ENCODE measurements at places on chromosomes 13 and 19.

GRCh38 chr19:39828015-39828653 is 5.8 kb downstream of the DYRK1B start:
- no peak for DNase-seq

DNA sequence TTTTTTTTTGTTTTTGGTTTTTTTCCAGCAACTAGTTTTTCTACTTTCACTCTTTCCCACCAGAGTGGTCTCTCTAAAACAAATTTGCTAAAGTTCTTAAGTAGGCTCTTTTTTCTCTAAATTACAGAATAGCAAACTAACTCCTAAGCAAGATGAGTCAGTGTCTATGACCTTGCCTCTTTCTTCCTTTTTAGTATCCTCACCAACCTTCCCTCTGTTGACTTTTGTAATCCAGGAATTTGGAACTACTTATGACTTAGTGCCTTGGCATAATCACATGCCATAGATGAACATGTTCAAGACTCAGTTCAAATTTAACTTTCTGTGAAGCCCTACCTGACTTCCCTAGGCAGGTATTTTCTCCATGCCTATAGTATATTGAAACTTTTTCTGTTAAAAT is 32.3 kb upstream of the AKAP11 start:
- DNase-seq = no peak

GRCh38 chr19:45118106-45118505 is 25.1 kb downstream of the PPP1R37 start:
- no peak for DNase-seq

- no peak for DNase-seq
Observed at GRCh38 chr13:99500839-99501183, 461 bp upstream of the TM9SF2 start.

DNA sequence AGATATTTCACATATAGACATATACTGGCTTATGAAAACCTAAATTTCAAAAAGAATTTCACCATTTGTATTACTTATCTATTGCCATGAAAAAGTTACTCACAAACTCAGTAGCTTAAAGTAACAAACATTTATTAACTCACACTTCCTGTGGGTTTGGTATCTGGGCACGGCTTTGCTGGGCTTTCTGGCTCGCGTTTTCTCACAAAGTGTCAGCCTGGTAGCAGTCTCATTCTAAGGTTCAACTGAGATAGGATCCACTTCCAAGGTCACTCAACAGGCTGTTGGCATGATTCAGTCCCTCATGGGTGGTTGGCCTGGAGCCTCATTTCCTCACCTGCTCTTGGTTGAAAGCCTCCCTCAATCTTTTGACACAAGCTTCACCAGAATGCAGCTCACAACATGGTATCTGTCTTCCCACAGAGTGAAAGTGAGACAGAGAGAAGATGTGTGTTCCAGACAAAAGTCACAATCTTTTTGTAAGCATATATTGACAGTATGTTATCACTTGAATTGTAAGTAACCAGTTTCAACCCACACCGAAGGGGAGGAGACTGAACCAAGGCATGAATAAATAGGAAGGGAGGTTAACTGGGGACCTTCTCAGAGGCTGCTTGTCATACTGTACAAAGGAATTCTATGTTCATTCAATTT is 1065.8 kb upstream of the SPRY2 start:
- no peak for DNase-seq

DNA sequence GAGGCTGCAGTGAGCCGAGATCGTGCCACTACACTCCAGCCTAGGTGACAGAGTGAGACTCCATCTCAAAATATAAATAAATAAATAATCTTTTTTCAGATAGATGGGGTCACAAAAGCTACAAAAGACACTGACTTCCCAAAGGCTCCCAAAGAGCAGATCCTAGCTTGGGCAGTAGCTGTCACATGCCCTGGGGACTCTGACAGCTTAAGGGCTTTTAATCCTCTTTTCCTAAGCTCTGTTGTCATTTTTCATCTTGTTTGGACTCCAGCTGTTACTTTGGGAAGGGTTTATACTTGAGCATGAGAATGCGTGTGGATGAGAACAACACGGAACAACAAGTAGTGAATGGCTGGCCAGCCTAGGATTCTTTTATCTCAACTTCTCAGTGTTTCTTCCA is 231.7 kb downstream of the MZT1 start:
- DNase-seq = no peak

- DNase-seq = no peak
Observed at GRCh38 chr19:10742476-10742875, 24.6 kb downstream of the DNM2 start.

DNA sequence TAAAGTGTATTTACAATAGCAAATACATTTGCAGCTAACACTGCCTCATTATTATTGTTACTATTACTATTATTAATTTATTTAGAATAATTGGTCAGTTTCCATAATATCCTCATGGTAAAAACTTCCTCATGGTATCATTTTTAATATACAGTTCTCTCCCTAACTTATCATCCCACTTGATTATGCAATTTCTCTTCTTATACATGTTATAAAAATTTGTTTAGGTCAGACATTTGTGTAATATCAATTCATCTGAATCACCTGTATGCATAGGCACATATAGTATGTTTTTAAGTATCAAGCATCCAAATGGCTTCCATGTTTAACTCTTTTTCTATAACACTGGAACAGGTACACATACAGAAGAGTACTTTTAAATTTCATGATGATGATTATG is 210.8 kb upstream of the STARD13 start:
- DNase-seq = no peak

DNA sequence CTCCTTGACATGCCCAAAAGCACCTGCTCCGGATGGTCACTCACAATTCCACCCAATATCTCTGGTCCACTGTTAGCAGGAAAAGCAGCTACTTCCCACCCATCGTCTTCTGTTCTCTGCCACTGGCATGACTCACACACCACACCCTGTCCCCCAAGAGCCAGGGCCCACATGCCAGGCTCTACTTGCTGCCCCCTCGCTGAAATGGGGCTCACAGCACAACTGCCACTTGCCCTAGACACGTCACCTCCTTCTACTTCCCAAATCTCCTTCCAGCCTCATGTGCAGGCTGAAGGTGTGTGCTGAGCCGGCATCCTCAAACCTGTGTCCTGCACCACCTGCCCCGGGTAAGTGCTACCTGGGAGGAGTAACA is 65.0 kb downstream of the TBC1D4 start:
- DNase-seq = no peak

- DNase-seq = no peak
Observed at GRCh38 chr13:83197316-83197715, 685.0 kb downstream of the SLITRK1 start.

Measured in stimulated activated CD4-positive, alpha-beta T cell treated with anti-CD3 and anti-CD28 coated beads, Interleukin-1b, Interleukin-23, amount 100 ng/mL, for 4 hours (primary cell).